Stimulated activated CD4-positive, alpha-beta T cell treated with anti-CD3 and anti-CD28 coated beads, Interleukin-1b, Interleukin-23, amount 100 ng/mL, for 4 hours (primary cell): ENCODE measurements at places on chromosomes 6 and 20.

DNA sequence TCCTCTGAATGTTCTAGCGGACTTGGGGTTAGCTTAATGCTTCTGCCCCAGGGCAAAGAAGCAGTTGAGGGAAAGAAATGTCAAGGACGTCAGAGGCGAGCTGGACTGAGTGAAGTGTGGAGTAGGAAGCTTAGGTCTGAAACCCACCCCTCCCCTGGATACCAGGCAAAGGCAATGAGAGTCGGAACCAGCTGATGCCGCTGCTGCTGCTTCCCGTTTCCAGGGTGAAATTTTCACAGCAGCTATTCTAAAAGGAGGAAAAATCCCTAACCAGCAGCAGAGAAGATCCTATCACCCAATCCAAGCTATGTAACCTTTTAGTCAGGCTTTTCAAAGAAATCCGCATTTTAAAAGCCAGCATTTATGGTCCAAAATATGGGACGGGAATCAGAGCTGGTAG lies 564.3 kb downstream of the LMBRD1 start:
- DNase-seq: no peak

DNA sequence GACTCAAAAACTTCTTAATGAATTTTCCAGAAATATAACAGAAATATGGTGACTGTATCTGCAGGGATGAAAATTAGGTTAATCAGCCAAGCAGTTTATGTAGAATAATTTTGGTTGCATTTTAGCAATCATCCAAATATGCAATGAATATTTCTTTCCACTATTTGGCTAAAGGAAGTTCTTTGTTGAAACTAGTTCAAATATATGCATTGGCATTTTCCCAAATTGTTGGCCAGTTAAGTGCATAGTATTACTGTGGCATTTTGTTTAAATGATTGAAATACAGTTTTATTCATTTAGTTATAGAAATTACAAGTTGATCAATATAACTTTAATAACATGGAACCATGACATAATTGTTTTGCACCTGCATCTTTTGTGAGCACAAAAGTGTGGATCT lies 115.5 kb downstream of the DOK5 start:
- no peak for DNase-seq

- no peak for DNase-seq
Measured at GRCh38 chr20:49187330-49187850, 744 bp downstream of the STAU1 start.

GRCh38 chr6:43496370-43497128 lies 13.6 kb downstream of the LRRC73 start:
- no peak for DNase-seq

- no peak for DNase-seq
Measured at GRCh38 chr20:32034581-32035425, 17.2 kb upstream of the HCK start.

DNA sequence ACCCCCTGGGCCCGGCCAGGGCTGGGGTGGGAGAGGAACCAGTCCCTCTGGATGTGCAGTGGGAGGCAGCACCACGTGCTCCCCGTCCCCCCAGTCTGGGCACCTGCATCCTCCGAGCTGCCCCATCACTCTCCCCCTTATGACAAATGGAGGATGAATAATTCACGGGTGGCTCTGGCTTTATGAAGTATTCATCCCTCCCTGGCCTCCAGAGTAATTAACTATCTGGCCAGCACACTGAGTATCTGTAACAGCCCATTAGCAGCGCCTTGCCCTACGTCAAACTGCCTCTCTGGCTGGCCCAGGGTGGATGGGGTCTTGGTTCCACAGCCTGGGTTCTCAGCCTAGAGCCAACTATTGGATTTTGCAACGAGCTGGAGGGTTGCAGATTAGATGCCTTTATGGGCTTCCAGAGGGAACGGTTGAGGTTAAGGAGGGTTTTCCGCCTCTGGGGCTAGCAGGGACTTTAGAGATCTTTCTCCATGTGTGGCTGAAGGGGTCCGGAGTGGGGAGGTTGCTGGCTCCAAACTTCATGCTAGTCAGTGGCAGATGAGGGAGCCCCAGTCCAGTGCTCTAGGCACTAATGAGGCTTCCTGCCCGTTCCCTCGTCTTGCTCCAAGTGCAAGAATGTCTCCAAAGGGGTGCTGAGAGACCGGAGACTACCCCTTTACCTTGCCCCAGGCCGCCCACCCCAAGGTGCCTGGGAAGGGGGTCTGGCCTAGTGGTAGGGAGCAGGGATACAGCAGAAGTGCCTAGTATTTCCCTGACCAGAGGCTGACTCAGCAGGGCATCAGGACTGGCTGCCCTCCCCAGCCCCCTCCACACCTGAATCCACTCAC lies 53.5 kb upstream of the MLN start:
- DNase-seq: no peak

DNA sequence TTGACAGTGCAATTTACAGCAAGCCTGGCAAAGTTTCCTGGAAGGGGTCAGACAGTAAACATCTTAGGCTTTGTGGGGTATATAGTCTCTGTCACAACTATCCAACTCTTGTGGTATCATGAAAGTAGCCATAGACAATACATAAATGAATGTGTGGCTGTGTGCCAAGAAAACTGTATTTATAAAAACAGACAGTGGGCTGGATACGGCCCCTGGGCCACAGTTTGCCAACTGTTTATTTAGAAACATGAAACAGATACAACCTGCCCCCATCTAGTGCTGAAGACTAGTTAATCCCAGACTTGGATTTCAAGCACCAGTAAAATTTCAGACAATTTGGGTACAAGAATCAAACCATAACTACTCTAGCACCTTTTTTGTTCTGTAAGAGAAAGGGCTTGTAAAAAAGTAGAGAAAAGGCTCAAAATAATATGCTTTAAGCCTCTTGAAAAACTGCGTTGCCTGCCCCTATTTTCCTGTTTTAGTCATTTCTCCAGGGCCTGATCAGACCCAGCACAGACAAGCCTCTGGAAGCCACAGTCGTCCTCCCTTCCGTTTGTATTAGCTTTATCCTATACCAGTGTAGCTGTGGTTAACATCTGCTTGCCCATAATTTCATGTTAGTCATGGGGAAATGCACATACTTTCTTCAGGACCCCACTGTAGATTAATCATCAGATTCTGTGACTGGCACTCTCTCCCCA lies 30.8 kb downstream of the JAG1 start:
- no peak for DNase-seq

DNA sequence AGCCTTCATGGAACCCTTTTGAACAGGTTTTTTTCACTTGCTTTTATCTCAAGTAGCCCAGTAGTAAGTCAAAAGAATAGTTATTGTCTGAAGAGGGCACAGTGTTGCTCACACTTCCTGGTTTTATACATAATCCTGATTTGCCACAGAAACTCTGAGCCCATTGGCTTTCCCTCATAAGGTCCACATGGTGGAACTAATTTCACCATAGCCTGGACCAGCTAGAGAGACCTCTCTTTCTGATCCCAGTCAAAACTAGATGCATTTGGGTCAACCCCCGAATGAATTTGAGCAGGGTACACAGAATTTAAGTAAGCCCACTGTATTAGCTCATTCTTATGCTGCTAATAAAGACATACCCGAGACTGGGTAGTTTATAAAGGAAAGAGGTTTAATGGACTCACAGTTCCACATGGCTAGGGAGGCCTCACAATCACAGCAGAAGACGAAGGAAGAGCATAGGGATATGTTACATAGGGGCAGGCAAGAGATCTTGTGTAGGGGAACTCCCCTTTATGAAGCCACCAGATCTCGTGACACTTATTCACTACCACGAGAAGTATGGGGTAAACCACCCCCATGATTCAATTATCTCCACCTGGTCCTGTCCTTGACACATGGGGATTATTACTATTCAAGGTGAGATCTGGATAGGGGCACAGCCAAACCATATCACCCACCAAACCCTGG lies 6.2 kb downstream of the RWDD2A start:
- DNase-seq: no peak

DNA sequence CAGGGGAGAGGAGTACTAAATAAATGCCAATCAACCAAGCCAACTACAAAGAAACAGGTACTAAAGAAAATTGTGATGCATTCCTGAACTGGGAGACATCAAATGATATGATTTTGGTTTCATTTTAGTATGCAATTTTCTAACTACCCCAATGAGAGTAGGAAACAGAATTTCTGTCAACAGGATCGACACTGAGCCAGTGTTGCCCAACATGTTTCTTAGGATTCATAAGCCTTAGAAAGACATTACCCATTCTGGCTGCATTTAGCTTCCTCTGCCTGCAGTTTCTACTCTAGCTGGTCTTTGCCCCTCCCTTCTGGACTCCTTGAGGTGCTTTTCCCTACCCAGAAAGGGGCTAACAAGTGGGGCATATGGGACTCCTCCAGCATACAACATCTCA lies 49.8 kb downstream of the KCTD20 start:
- no peak for DNase-seq

GRCh38 chr6:69647726-69648125 lies 149.1 kb downstream of the LMBRD1 start:
- DNase-seq: no peak

DNA sequence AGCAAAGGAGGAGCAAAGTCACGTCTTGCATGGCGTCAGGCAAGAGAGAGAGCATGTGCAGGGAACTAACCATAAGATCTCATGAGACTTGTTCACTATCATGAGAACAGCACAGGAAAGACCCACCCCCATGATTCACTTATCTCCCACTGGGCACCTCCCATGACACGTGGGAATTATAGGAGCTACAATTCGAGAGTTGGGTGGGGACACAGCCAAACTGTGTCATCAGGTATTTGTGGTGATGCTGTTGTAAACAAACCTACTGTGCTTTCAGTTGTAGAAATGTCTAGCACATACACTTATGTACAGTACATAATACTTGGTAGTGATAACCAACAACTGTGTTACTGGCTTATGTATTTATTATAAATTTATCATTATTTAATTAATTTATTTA lies 128.3 kb downstream of the UTRN start:
- DNase-seq: no peak

DNA sequence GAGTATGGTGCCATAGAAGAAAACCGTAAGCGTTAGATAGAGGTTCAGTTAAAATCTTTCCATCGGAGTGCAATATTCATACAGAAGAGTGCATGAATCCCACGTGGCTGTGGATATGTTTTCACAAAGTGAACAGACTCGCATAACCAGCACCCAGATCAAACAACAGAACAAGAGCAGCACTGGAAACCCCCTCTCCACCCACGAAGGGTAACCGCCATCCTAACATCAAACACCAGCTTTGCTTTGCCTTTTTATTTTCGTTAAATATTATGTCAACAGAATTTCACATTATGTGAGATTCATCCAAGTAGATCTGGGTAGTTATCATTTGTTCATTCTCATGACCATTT lies 4.7 kb downstream of the GTSF1L start:
- peak; percentile 26 for DNase-seq

DNA sequence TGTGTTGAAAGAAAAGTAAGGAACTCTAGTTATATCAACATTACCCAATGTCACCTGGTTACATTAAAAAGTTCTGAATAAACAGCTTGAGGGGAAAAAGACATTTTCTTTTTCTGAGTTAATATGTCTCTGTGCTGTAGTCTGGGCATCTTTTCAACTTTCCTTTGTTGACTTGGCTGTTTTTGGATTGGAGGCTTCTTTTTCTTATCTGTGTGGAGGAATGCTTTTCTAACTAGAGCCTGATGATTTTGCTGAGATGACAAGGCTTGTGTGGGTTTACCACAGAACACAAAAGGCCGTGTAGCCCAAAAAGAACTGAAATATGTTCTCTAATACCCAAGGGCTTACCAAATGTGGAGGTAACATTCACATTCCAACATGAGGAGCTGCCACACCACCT lies 161.8 kb downstream of the KCNQ5 start:
- no peak for DNase-seq

- DNase-seq: no peak
Measured at GRCh38 chr6:43891072-43891870, 121.3 kb downstream of the VEGFA start.

GRCh38 chr20:56646599-56646998 lies 17.5 kb downstream of the TFAP2C start:
- DNase-seq: no peak

DNA sequence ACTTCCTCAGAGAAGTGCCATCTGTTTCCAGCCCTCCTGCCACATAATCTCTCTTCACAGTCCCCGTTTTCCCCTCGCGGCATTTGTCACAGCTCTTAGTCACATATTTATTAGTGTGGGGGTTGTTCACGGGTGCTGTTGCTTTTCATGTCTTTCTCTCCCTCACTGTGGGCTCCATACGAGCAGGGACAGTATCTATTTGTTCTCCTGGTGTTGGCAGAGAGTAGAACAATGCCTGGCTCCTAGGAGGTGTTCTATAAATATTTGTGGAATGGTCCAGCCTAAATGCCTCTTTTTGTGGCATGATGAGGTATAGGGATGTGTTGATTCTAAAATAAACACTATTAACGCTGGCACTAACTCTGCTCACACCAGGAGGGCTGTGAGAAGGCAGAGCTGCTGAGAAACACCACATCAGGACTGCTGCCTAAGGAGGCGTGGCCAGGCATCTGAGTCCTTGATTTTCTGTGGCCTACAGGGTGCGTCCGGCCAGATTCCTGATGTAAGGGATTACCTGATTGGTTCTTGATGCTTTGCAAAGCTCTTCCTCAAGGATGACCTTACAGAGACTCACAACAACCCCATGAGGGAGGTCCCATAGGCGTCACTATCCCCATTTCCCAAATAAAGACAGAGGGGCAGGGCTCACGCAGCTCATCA lies 219.8 kb upstream of the ARID1B start:
- no peak for DNase-seq

DNA sequence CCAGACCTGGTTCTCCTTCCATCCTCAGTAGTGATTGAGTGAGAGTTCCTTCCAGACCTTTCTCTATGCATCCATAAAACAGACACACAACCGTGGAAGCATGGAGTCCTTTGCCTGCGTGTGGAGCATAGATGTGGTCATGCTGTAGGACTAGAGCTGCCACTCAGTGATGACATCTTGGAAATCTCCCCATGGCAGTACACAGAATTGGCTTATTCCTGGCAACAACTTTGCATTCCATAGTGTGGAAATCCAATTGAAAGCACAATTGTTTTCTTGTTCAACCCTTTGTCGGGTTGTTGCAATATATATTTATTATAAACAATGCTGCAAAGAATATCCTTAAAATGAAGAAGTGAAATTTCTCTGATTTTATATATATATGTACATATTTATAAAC lies 547.8 kb downstream of the CDH26 start:
- DNase-seq: no peak

GRCh38 chr20:11716239-11716944 lies 201.3 kb upstream of the BTBD3 start:
- no peak for DNase-seq

GRCh38 chr6:133888929-133889556 lies at the start of gene TCF21:
TCF21 (plus strand) TSS chr6:133889113; CDS start chr6:133889398, 285 bp downstream.
- DNase-seq: no peak

GRCh38 chr6:142696123-142697000 lies 248.6 kb downstream of the HIVEP2 start:
- no peak for DNase-seq

DNA sequence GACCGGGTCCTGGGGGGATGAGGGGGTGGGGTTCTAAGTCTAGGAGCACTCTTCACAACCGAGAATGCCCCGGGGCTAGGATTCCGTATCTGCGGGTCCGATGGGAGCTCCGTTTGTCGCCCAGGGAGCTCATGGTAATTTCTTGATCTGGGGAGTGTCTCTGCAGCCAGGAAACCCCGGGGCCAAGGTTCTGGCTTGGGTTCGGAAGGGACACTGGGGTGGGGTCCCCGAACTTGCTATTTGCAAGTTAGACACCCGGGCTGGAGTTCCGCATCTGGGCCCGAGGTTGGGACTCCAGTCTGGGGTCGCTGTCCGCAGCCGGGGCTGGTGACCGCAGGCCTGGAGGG lies 397 bp downstream of the PEDS1 start:
- peak; percentile 13 for DNase-seq

- no peak for DNase-seq
Measured at GRCh38 chr6:156513504-156513903, 263.7 kb upstream of the ARID1B start.
